ENCODE measurements at places on chromosomes 7 and 10. TPM values are rescaled to one million over a fixed set of nuclear protein-coding genes. Genes with fewer than 3 reads are reported as not detected.

GRCh38 chr10:95790982-95791381 is 35.0 kb downstream of the ENTPD1 start:
- no peak for DNase-seq

DNA sequence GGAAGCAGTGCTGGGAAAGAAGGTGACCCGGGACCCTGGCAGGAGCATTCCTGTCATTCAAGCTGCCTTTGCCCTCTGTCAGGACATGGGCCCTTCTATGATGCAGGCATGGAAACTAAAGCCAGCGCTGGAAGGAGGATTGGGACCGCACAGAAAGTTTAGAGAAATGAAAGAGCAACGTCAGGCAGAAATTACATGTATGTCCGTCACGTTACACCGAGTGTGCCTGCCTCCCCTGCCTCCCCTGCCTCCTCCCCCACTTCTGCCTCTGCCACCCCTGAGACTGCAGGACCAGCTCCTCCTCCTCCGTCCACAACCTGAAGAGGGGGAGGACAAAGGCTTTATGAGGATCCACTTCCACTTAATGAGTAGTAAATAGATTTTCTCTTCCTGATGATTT is 13.9 kb upstream of the PWWP2B start:
- no peak for DNase-seq

GRCh38 chr7:92517631-92518030 is 10.7 kb downstream of the PEX1 start:
- no peak for DNase-seq

- no peak for DNase-seq
Measured at GRCh38 chr7:151900591-151900985, 23.7 kb upstream of the PRKAG2 start.

GRCh38 chr10:16832351-16833080 is 15.3 kb upstream of the RSU1 start:
- DNase-seq, result peak; percentile 75

The C10orf62 gene
- total RNA-seq, result 0.42 TPM
